SJSA1 (cell line): ENCODE measurements at places on chromosomes 3 and 15. TPM values are rescaled to one million over a fixed set of nuclear protein-coding genes. Genes with fewer than 3 reads are reported as not detected.

Gene APBA2
- total RNA-seq: 51.9 and 53.3 TPM in 2 replicates

Gene DAZL
- not detected in 2 replicates for total RNA-seq

GRCh38 chr3:182241766-182242488 lies 530.2 kb downstream of the SOX2 start:
- no peaks in the 10 kb centered on the region for H3K36me3 ChIP-seq
- DNase-seq: no peak
- no peak overlapping the region for H3K27ac ChIP-seq
- no peak overlapping the region for H3K4me3 ChIP-seq
- no peaks in the 10 kb centered on the region for H3K4me1 ChIP-seq
- no peaks in the 10 kb centered on the region for H3K27me3 ChIP-seq

DNA sequence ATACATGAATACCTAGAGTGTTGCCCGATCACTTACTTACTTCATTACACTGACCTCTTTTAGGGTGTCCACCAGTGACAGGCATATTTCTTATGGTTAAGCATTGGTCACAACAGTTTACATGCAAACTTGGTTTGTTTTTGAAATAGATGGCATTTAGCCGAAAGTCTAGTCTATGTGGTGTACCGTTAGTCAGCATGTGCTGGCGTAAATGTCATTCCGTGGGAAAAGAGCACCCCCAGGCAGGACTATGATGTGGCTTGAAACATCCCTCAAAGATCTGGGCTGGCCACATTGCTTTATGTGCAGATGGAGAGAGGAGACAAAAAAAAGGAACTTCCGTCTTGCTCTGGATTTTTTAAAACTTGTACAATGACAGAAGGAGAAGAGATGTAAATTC lies 357.0 kb upstream of the ICE2 start:
- no peak overlapping the region for H3K4me3 ChIP-seq
- no peaks in the 10 kb centered on the region for H3K27me3 ChIP-seq
- H3K27ac ChIP-seq: no peak overlapping the region
- H3K36me3 ChIP-seq: no peaks in the 10 kb centered on the region
- DNase-seq: no peak

- H3K4me1 ChIP-seq: no peaks in the 10 kb centered on the region
- no peaks in the 10 kb centered on the region for H3K36me3 ChIP-seq
- no peak overlapping the region for H3K4me3 ChIP-seq
- DNase-seq: no peak
Measured at GRCh38 chr3:143226678-143227291, 107.2 kb downstream of the CHST2 start.

DNA sequence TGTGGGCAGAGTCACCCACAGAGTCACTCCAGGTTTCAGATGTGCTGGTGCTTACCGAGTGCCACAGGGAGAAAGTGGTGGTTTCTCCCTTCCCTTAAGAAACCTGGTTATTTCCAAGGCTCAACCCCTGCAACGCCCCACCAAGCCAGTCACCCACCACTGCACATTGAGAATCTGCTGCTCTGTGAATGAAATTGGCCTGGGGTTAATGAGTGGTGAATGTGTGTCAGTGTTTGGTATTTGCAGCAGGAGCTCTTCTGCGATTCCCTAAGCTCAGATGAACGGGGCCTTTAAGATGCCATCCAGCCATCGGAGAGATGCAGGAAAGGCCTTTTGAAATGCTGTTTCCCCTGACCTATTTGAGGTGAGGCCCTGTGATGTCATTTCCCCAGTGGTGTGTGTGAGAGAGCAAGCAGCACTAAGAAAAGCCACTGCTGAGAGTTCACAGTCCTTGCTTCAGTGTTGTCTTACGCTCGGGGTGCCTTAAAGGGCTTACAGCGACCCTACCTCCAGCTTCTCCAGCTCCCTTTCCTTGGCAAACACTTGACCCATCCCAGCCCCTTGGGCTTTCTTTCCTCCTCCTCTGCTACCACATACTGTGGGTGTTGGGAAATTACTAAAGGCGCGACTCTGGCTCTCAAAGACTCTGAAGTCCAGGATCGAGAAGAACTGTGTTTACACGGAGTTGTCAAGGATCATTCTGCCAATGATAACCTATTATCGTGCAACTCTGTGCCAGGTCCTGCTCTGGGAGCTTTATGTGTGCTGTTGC lies 68.9 kb downstream of the SMAD3 start:
- H3K4me1 ChIP-seq: peaks cover 78% of the 10 kb centered on the region
- peaks cover 4% of the 10 kb centered on the region for H3K36me3 ChIP-seq
- H3K27me3 ChIP-seq: no peaks in the 10 kb centered on the region
- no peak overlapping the region for H3K4me3 ChIP-seq
- H3K27ac ChIP-seq: peak overlapping the region; percentile 50; the same call in 1 of the 2 replicates

DNA sequence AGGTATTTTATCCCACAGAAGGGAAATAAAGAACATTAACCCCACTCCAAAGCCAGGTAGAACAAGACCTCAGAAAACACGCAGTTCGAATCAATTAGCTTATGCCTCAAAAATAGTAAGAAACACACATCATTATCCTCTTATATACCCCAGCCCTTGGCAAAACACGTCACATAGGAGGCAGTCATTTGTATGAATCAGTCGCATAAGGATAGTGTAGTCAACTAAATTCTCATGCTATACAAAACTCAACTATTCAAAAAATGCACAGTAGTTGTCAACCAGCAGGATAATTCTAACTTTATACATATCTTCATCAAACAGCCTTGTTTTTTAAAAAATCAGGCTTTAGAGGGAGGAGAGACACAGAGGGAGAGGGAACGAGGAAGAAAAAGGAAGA lies 298.4 kb downstream of the FOXP1 start:
- no peak overlapping the region for H3K27ac ChIP-seq
- DNase-seq: no peak
- no peak overlapping the region for H3K4me3 ChIP-seq
- H3K36me3 ChIP-seq: no peaks in the 10 kb centered on the region
- H3K4me1 ChIP-seq: no peaks in the 10 kb centered on the region

DNA sequence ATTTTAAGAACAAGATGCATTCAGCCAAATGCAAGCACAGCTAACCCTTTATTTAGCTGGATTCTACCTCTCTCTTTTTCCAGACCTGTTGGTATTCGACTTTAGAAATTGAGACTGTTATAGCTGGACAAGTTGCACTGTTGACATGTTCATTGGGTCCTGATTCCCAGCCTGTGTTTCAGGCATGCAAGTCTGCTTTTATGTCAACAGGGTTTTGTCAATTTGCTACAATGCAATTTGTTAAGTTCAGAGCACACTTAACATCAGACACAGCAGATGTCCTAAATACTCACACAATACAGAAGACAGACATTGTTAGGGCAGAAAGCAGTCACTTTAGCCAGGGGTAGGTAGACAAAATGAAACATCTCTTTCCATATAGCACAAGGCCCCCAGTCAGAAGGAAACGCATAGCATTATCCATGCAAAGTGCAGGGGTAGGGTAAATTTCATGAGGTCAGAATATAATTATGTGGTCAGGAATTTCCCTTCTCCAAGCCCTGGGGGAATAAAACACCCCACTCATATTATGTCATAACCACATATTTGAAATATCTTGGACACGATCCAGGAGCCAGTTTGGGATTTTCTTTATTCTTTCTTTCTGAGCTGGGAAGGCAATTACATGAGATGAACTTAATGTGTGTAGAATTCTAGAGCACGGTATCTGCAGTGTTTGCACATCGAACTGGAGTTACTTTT lies 504.1 kb downstream of the NTRK3 start:
- no peaks in the 10 kb centered on the region for H3K27me3 ChIP-seq
- H3K4me3 ChIP-seq: no peak overlapping the region
- H3K27ac ChIP-seq: peak overlapping the region; percentile 54
- peak; percentile 90 for DNase-seq
- peaks cover 22% of the 10 kb centered on the region for H3K4me1 ChIP-seq

DNA sequence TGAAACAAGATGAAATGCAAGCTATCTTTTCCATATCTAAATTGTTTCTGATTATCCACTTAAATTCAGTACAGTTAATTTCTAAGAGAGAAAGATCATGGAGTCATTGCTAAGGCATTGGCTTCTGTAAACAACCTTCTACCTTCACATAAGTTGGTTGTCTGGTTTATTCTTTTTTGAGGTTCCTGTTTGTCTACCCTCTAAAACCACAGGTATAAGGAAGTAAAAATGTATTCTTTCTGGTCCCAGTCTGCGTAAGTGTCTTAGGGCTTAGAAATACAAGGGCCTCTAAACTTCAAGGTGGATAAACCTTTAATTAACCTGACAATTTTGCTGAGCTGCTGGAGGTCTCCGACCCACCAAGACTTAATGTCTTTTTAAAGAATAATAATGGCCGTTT lies 3.6 kb upstream of the ATOSA start:
- 0 out of 2 replicates have a peak, but pooled peaks cover 2% of the 10 kb centered on the region for H3K27me3 ChIP-seq
- H3K27ac ChIP-seq: no peak overlapping the region
- DNase-seq: no peak
- H3K4me1 ChIP-seq: no peaks in the 10 kb centered on the region; the same call in 1 of the 2 replicates

Gene SLC22A13
- total RNA-seq: not detected in 2 replicates
